ENCODE measurements at places on chromosomes 5 and 9. TPM values are rescaled to one million over a fixed set of nuclear protein-coding genes. Genes with fewer than 3 reads are reported as not detected.

RBM18 gene
- 20.7 TPM for total RNA-seq

GPR150 gene
- not detected for total RNA-seq

PCDHB16 gene
- 11.4 TPM for total RNA-seq

SLC25A2 gene
- total RNA-seq = 0.72 TPM

HTR1A gene
- not detected for total RNA-seq

PRPF4 gene
- total RNA-seq = 46.4 TPM

TAF11L10 gene
- total RNA-seq = not detected

NCS1 gene
- 67.8 TPM for total RNA-seq

FAM163B gene
- not detected for total RNA-seq

CCDC187 gene
- 0.07 TPM for total RNA-seq

C7 gene
- total RNA-seq = not detected

CATSPER3 gene
- 0.54 TPM for total RNA-seq

ZSWIM6 gene
- total RNA-seq = 34.3 TPM

FAM151B gene
- 2.0 TPM for total RNA-seq

LTC4S gene
- 2.4 TPM for total RNA-seq

ORM2 gene
- not detected for total RNA-seq

SREK1IP1 gene
- 28.6 TPM for total RNA-seq

SCGB3A2 gene
- not detected for total RNA-seq

PCDHGC4 gene
- total RNA-seq = 15.9 TPM

SLIT3 gene
- 12.6 TPM for total RNA-seq

PCDHA3 gene
- total RNA-seq = 0.32 TPM

ANKRD34B gene
- total RNA-seq = 0.05 TPM

SLC6A18 gene
- not detected for total RNA-seq

FOXD4L4 gene
- 0.16 TPM for total RNA-seq

Measured in neural crest cell (in vitro differentiated cells).